Activated B cell treated with CpG ODN at 0.5 μM for 24 hours (primary cell): ENCODE measurements at places on chromosomes 4 and X. TPM values are rescaled to one million over a fixed set of nuclear protein-coding genes. Genes with fewer than 3 reads are reported as not detected.

Gene SMPX
- total RNA-seq, result not detected in 2 replicates

Gene JADE3
- 45.3 and 48.4 TPM in 2 replicates for total RNA-seq

Gene PDCL2
- total RNA-seq, result not detected in 2 replicates

Gene LRP2BP
- total RNA-seq, result 0.54 and 0.75 TPM in 2 replicates

Gene CT83
- total RNA-seq, result not detected in 2 replicates
